ENCODE measurements at places on chromosomes 2 and 18.

DNA sequence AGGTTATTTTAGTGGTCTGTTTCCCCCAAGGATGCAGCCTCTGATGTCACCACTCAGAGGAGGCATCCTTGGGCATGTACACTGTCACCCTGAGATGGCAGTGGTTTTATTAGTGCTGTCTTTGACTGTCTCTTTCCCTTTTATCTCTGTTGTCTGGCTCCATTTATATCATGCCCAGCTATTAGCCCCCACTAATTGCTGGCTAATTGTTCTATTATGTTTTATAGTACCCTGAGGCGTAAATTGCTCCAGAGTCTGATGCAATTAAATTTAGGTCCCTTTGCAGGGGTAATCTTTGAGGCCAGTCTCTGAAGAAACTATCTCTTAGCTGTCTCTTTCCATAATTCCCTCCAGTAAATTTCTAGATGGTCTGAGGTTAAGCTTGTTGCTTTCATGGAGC is 301.0 kb upstream of the KLHL29 start:
- no peak for DNase-seq

DNA sequence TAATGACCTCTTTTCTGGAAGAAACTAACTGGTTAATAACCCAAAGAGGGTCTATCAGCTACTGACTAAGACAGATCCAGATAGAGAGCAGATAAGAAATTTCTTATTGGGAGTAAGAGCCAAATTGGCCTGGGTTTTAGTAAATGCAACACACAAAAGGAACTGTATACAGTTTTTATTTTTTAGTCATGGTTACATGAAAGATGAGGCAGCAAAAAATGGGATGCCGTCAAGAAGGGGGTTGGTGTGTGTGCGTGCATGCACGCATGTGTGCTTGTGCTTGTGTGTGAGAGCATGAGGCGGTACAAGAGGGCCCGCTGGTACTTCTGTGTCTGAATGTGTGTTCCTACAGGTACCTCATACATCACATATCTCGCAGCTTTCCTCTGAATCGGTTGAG is 466.2 kb upstream of the HNRNPA3 start:
- no peak for DNase-seq

DNA sequence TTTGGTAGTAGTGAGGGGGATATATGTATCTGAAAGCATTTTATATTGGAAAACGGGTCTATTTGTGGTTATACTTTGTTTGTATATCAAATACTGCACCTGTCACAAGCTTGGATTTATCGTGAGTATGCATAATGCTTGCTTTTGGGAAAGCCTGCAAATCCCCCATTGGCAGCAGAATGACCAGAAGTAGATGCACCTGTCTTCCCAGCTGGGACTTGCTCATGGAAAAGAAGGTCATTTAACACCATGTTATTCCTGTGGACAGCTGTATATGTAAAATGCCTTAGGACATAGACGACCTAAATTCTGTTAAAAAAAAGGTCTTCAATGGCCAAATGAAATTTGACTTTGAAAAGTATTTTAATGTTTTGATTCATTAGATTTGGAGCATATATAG is 599.4 kb downstream of the XIRP2 start:
- no peak for DNase-seq

- DNase-seq = no peak
These were observed 68.4 kb downstream of the PARD3B start for GRCh38 chr2:204613635-204614034.

- DNase-seq = no peak
These were observed 28.2 kb downstream of the HS1BP3 start for GRCh38 chr2:20622731-20623130.

DNA sequence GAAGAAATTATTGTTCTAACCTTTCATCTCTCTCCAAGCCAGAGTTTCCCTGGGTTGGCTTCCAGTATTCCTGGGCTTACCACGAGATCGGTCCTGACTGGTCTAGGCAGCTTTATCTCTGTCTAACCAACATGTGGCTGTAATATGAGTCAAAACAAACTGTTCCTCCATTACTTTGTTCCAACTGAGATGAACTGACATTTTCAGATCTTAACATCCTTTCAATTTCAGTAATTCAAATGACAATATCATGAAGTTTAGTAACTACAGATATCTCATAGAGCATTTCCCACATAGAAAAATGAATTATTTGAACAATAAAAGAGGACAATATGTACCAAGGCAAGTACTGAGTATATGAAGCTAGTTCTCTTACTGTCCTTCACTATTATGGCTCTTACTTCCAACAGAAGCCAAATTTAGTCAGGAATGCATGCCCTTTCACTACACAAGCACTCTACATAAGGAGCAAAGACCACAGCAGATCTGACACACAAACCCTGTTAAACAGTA is 15.5 kb downstream of the SLC25A12 start:
- DNase-seq = no peak

- DNase-seq = no peak
These were observed 305.9 kb downstream of the HRH4 start for GRCh38 chr18:24766376-24766775.

- peak; percentile 4 for DNase-seq
These were observed 376.1 kb downstream of the IRS1 start for GRCh38 chr2:226423498-226423960.
